ENCODE measurements at places on chromosomes 16 and 17. TPM values are rescaled to one million over a fixed set of nuclear protein-coding genes. Genes with fewer than 3 reads are reported as not detected.

CACNA1G gene
- not detected for polyA plus RNA-seq

KRTAP4-16 gene
- polyA plus RNA-seq, result not detected

TBC1D3G gene
- polyA plus RNA-seq, result not detected

CNTNAP4 gene
- polyA plus RNA-seq, result not detected

SBK1 gene
- polyA plus RNA-seq, result 0.47 TPM

SEZ6L2 gene
- polyA plus RNA-seq, result not detected

ZFP1 gene
- polyA plus RNA-seq, result 8.7 TPM

ACD gene
- polyA plus RNA-seq, result 52.8 TPM

RNF112 gene
- polyA plus RNA-seq, result not detected

CMTM2 gene
- polyA plus RNA-seq, result not detected

CCDC200 gene
- polyA plus RNA-seq, result 0.82 TPM

C17orf100 gene
- polyA plus RNA-seq, result 10.3 TPM

CSH1 gene
- polyA plus RNA-seq, result not detected

ARL17B gene
- polyA plus RNA-seq, result 13.2 TPM

KRT9 gene
- polyA plus RNA-seq, result not detected

HOXB7 gene
- polyA plus RNA-seq, result 0.58 TPM

BEAN1 gene
- polyA plus RNA-seq, result not detected

OR2C1 gene
- polyA plus RNA-seq, result 0.66 TPM

MAF gene
- not detected for polyA plus RNA-seq

NCBP3 gene
- polyA plus RNA-seq, result 34.1 TPM

SHCBP1 gene
- 0.34 TPM for polyA plus RNA-seq

KRT40 gene
- not detected for polyA plus RNA-seq

TSNAXIP1 gene
- not detected for polyA plus RNA-seq

TP53TG3D gene
- polyA plus RNA-seq, result 1.7 TPM

TRIM25 gene
- 11.3 TPM for polyA plus RNA-seq

TNFRSF13B gene
- 14.2 TPM for polyA plus RNA-seq

COPS3 gene
- 117 TPM for polyA plus RNA-seq

IGF2BP1 gene
- polyA plus RNA-seq, result not detected

ARHGAP44 gene
- not detected for polyA plus RNA-seq

LGALS9B gene
- polyA plus RNA-seq, result not detected

SMIM5 gene
- not detected for polyA plus RNA-seq

PDPK1 gene
- 40.1 TPM for polyA plus RNA-seq

C16orf74 gene
- polyA plus RNA-seq, result 128 TPM

CHST5 gene
- polyA plus RNA-seq, result not detected

RNF222 gene
- 0.35 TPM for polyA plus RNA-seq

ZP2 gene
- not detected for polyA plus RNA-seq

CRYBA1 gene
- polyA plus RNA-seq, result not detected

KRT17 gene
- polyA plus RNA-seq, result not detected

DNAI2 gene
- polyA plus RNA-seq, result not detected

ADAP2 gene
- 5.8 TPM for polyA plus RNA-seq

CRHR1 gene
- not detected for polyA plus RNA-seq

SSTR5 gene
- not detected for polyA plus RNA-seq

GUCY2D gene
- not detected for polyA plus RNA-seq

CA5A gene
- polyA plus RNA-seq, result not detected

USP31 gene
- polyA plus RNA-seq, result 0.22 TPM

SLC47A1 gene
- not detected for polyA plus RNA-seq

GPRC5C gene
- not detected for polyA plus RNA-seq

HSPB9 gene
- 0.37 TPM for polyA plus RNA-seq

TLCD2 gene
- polyA plus RNA-seq, result not detected

CWC25 gene
- 11.8 TPM for polyA plus RNA-seq

CETP gene
- 0.25 TPM for polyA plus RNA-seq

ASPHD1 gene
- polyA plus RNA-seq, result not detected

ATP2A3 gene
- 90.8 TPM for polyA plus RNA-seq

STH gene
- polyA plus RNA-seq, result not detected

GNGT2 gene
- polyA plus RNA-seq, result 13.8 TPM

FN3K gene
- not detected for polyA plus RNA-seq

CDRT15 gene
- not detected for polyA plus RNA-seq

IL34 gene
- not detected for polyA plus RNA-seq
